ENCODE measurements at places on chromosomes 7 and 10. TPM values are rescaled to one million over a fixed set of nuclear protein-coding genes. Genes with fewer than 3 reads are reported as not detected.

NRG3 gene
- total RNA-seq: 3.9 TPM

GBX1 gene
- total RNA-seq: not detected

CRHR2 gene
- total RNA-seq: not detected

TRPV5 gene
- total RNA-seq: not detected

UPK3B gene
- total RNA-seq: 0.97 TPM

ADAM8 gene
- 0.55 TPM for total RNA-seq

TMEM273 gene
- 3.7 TPM for total RNA-seq

FGFBP3 gene
- total RNA-seq: 0.38 TPM

SH2B2 gene
- total RNA-seq: 0.25 TPM

CYP3A5 gene
- total RNA-seq: not detected

MKRN1 gene
- total RNA-seq: 52.1 TPM

DCLRE1C gene
- 11.0 TPM for total RNA-seq

ACSL5 gene
- total RNA-seq: 0.76 TPM

SLC26A3 gene
- total RNA-seq: not detected

CCSER2 gene
- 50.8 TPM for total RNA-seq

DENND2A gene
- not detected for total RNA-seq

INHBA gene
- total RNA-seq: 32.3 TPM

PDE1C gene
- 2.9 TPM for total RNA-seq

OPN4 gene
- not detected for total RNA-seq

PNLIPRP1 gene
- total RNA-seq: not detected

SLC29A3 gene
- total RNA-seq: 5.0 TPM

INMT gene
- not detected for total RNA-seq

SLC39A12 gene
- total RNA-seq: not detected

AOAH gene
- total RNA-seq: not detected

CALY gene
- not detected for total RNA-seq

SLC16A9 gene
- total RNA-seq: not detected

PAX4 gene
- total RNA-seq: not detected

ABCC2 gene
- total RNA-seq: 1.7 TPM

CYP3A4 gene
- total RNA-seq: not detected

PRKCQ gene
- 0.55 TPM for total RNA-seq

MRLN gene
- not detected for total RNA-seq

ASB10 gene
- not detected for total RNA-seq

CLDN4 gene
- 0.25 TPM for total RNA-seq

PPP1R3C gene
- total RNA-seq: 0.74 TPM

C10orf105 gene
- not detected for total RNA-seq

CNPY4 gene
- 33.7 TPM for total RNA-seq

ADARB2 gene
- total RNA-seq: not detected

PKD2L1 gene
- not detected for total RNA-seq

DYNC1I1 gene
- total RNA-seq: 3.3 TPM

STYXL1 gene
- 24.3 TPM for total RNA-seq

HOXA13 gene
- total RNA-seq: 0.22 TPM

TEX36 gene
- not detected for total RNA-seq

ACTR3C gene
- 0.69 TPM for total RNA-seq

CHAT gene
- not detected for total RNA-seq

DOCK4 gene
- total RNA-seq: 164 TPM

AGMO gene
- total RNA-seq: 0.40 TPM

MMP21 gene
- total RNA-seq: not detected

ANXA8 gene
- total RNA-seq: not detected

SEC61G gene
- total RNA-seq: 206 TPM

FZD1 gene
- 3.2 TPM for total RNA-seq

LRRC18 gene
- not detected for total RNA-seq

GIMAP2 gene
- total RNA-seq: 26.2 TPM

Data from endothelial cell of umbilical vein (primary cell).